ENCODE measurements at places on chromosomes 3 and 15. TPM values are rescaled to one million over a fixed set of nuclear protein-coding genes. Genes with fewer than 3 reads are reported as not detected.

The MAGI1 gene
- not detected for polyA plus RNA-seq

DNA sequence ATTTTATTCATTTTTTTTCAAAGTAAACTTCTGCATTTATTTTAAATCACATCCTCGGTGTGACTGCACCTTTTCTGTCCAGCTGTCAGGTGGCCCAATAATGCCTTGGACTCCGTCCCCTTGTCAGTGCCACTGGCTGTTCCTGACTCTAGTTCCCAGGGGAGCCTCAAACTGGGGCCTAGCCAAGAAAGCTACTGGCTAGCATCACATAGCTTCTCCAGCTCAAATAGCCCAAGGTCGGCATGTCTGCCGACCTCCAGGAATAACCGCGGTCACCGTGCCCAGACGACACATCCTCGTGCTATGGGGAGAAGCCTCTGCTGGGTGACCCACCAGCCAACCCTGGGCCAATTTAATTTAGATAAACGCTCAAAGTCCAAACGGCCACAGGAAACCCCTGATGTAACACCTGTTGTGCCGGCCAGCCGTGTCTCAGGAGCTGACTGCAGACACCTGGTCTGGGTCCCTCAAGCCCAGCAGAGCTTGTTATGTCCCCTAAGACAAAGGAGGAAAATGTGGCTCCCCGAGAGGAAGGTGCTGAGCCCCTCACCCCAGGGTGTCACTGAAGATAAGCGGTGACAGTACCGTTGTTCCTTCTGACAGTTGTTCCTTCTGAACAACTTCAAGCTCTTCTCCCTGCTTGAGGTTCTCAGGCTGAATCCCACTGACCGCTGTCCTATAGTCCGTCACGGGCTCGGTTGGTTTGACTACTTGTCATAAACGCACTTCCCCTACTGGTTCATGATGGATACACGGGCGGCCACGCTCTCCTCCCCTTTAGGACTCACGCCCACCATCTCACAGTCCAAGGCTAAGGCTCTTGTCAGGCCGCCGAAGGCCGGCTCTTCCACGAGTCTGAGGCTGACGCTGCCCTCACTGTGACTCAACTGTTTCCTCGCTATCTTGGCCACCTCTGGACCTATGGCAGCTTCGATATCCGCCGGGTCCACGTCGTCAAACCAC, 126.2 kb downstream of the KLF13 start:
- no peak for DNase-seq

DNA sequence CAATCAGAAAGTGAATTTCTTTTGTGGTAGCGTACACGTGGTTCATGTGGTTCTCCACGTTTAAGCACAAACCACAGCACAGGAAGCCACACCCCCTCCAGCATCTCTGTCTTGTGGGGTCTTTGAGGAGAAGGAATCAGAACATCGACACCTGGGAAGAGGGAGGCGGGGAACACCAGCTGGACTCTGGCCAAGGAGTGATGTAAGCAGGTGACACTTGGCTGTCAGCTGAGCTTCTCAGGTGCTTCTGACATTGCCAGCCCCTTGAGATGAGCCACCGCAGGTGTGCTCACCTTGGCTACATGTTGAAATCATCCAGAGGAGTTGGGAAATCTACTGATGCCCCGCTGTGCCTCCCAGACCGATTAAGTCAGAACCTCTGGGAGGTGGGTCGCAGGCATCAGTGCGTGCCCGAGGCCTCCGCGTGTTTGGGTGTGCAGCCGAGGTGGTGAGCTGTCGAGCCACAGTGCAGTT, 85.0 kb downstream of the FAM81A start:
- peak; percentile 32 for DNase-seq

The MINAR1 gene
- polyA plus RNA-seq = 0.07 TPM

The CYP1A2 gene
- polyA plus RNA-seq = not detected

DNA sequence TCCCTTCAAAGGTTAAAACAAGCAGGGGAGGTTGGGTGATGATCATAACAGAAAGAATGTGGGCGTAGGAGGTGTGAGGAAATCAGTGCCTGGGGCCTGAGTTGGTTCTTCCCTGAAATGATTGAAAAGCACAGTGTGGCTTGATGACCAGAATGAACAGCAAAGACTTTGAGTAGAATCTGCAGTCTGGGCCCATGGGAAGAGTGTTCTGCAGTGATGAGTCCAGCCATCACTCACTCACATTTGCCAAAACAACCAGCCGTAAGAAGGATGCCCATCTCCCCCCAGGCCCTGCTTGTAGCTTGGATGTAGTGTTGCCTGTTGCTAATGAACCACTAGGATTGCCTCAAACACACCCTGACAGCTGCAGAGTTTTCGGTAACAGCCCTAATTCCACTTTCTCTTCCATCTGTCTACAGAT, 67.9 kb downstream of the VGLL3 start:
- DNase-seq = no peak

DNA sequence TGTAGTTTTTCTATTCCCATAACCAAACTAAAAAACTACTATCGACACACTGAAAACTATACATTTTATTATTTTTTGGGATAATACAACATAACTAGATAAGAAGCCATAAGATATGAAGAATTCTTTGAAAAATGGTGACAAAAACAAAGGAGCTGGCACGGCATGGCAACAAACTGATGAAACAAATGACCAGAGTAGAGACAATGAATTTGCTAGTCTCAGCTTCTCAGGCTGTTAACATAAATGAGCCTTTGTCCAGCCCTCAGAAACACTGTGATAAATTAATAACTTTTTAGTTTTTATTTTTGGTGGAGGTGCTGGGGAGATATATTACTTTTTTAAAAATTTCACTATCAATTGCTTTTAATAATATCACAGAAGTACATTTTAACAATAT, 100.7 kb downstream of the SMARCC1 start:
- DNase-seq = no peak

DNA sequence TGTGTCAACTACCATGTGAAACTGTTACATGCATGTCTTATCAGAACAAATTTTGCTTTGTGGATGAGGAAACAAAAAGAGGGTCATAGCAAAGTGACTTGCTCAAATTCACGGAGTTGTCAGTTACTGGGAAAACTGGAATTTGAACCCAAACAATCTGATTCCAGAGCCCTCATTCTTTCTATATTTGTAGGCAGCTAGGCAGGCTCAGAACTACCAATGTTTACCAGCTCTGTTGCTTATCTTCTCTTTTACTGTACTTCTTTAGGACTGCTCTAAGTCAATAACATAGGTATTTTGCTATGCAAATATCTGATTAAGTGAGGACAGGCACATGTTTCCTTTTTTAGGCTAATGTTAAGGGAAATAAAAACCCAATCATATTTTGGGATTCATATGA, 450.5 kb downstream of the ZPLD1 start:
- no peak for DNase-seq

GRCh38 chr3:115931581-115931980, 308.3 kb downstream of the GAP43 start:
- no peak for DNase-seq

DNA sequence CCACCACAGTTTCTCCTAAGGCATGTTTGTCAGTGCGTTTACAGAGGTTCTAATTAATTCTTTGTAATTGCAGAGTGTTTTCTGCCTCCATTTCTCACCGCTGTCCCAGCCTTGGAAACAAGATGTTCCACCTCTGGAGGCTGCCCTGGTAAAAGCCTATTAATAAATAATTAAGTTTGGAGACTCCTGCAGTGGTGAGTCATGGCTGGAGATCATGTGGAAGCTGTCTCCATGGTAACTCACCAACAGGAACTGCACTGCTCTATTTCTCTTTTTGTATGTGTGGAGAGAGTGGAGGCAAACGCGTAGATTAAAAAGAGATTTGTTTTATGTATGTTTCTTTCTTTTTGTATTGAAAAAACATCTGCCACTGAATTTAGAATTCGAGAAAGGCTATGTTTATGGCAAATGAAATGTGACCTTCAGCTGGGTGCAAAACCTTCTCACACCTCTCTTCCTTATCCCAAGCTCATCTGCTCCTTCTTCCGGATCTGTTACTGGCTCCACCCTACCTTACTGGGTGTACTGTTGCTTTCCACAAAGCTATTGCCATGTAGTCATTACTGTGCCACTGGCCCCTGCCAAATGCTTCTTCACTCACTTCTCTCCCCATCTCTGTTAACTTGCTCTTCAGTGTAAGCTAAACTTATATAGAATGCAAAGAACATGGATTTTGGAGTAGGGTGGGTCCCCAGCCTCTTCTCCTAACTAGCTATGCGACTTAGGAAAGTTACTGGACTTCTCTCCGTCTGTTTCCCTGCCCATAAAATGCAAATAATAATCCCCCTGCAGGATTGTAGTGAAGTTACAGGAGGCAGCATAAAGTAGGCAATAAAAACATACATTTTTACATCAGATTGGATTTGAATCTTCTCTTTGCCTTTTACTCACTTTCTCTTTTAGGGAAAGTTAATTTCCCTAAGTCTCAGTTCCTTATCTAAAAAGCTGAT, 778.5 kb downstream of the NTRK3 start:
- no peak for DNase-seq

GRCh38 chr3:117977504-117978228, 1057.0 kb downstream of the IGSF11 start:
- no peak for DNase-seq
